ENCODE measurements at places on chromosomes 2 and 18.

DNA sequence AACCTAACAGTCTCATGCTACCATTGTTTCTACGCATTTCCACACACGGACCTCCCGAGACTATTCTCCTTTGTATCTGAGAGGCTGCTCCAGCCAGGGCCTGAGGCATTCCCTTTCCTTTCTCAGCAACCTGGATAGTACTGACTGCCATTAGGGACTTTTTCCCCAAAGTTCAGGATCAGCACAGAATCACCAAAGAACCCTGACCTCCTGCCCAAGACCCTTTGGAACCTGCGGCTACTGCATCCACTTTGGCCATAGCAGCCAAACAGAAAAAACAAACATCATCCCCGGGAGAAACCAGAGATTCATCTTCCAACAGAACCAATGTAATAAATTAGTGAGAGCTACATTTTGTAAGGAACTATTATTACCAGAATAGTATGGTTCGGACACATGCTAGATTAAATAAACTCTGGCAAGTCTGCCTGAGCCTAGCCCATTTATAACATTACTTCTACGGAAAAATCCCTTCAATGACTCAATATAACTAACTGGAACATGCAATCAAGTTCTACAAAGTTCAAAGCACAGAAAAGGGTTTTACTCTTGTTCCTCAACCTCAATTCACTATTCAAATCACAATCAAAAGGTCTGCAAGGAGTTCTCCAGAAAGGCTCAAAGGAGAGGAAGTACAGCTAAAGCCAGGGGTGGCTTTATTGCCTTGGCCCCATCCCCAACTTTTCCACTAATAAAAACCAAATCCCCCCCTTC, 51.8 kb downstream of the LPIN2 start:
- DNase-seq, result no peak

DNA sequence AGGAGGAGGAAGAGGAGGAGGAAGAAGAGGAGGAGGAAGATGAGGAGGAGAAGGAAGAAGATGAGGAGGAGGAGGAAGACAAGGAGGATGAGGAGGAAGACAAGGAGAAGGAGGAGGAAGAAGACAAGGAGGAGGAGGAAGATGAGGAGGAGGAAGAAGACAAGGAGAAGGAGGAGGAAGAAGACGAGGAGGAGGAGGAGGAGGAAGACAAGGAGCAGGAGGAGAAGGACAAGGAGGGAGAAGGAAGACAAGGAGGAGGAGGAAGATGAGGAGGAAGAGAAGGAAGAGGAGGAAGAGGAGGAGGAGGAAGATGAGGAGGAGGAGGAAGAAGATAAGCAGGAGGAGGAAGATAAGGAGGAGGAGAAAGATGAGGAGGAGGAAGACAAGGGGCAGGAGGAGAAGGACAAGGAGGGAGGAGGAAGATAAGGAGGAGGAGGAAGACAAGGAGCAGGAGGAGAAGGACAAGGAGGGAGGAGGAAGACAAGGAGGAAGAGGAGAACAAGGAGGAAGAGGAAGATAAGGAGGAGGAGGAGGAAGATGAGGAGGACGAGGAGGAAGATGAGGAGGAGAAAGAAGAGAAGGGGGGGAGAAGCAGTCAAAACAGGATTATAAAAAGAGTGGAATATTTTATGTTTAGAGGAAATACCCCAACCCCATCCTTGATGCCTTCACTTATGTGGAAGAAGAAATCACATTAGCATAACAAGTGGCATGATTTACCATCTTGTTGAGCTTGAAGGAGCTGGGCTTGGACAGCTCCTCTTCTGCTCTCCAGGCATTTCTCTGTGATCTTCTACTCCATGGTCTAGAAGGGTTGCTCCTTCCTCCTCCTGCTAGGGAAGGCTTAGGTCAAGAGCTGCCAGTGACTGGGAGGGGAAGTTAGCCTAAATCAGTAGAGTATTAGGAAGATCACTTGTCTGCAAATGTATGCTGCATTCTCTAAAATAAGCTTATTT, 45.3 kb upstream of the KCTD1 start:
- DNase-seq, result no peak

- DNase-seq, result no peak
Measured at GRCh38 chr2:85994897-85995647, 106.3 kb upstream of the ST3GAL5 start.

DNA sequence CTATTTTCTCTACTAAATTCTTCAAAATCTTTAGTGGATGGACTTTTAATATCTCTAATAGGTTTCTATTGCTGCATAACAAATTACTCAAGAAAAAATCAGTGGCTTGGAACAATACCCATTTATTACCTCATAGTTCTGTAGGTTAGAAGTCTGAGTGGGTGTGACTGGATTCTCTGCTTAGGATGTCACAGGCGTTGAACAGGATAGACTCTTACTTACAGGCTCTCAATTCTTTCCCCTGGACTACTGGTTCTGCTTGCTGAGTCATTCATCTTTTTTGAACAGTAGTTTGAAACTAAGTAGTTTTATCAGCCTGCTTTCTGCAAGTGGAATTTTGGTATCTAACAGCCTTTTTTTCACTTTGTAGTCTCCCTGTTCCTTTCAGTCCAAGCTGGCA, 265.4 kb downstream of the ZNF385B start:
- no peak for DNase-seq

GRCh38 chr2:6290217-6291015, 575.3 kb downstream of the CMPK2 start:
- DNase-seq, result no peak

DNA sequence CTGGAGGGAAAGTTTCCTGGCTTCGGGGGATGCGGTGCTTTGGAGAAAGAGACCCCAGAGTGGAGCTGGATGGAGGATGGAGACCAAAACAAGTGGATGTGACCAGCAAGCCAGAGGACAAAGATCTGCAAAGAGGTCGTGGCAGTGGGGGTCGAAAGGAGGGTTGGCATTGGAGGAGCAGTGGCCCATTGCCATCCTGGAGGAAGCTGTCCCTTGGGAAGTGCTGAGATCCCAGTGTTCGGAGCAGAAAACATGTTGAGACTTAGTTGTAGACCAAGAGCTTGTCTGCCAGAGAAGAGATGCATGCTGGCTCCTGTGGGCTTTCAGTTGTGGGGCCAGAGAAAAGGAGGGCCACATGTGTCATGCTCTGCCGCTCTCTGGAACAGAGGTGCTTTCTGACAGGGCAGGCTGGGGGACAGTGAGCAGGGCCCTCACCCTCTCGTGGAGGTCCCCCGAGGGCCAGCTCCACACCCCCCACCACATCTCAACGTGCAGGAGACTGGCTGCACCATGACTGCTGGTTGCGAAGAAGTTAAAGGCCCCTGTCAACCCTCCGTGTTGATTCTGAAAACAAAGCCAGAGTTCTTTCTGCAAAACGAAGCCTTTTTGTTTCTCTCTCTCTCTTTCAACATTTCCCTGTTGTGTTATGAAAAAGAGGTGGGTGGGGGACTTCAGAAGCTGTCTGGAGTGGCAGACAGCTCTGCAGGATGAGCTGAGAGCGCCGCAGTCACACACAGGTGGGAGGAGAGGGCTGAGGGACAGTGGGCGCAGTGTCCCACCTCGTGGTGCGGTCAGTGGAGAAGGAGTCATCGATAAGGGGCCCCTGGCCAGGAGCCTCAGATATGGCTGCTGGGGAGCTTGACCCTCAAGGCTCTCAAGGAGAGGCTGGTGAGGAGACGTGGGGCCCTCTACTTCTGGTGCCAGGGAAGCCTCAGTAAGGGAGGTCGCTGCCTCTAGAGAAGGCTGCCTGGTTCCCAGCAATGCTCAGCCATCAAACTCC, 77.6 kb upstream of the BCL2L11 start:
- DNase-seq, result no peak

GRCh38 chr2:222261504-222261903, 37.3 kb downstream of the PAX3 start:
- DNase-seq, result no peak

DNA sequence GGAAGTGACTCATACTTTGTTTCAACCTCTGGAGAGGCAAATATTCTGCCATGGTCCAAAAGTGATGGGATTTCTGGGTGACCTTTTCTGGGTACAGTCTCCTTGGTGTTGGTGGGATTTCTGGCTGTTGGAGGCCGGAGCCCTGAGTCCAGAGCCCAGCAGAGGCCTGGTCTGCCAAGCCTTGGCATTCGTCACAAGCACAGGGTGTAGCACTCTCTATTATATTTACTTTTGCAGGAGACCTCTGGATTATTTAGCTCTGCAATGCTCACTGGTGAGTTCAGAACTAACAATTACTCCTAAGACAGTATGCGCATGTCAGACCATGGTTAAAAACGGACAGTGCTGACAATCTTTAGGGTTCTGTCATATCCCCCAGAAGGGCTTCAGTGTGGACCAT, 201.6 kb upstream of the TWIST2 start:
- DNase-seq, result no peak

DNA sequence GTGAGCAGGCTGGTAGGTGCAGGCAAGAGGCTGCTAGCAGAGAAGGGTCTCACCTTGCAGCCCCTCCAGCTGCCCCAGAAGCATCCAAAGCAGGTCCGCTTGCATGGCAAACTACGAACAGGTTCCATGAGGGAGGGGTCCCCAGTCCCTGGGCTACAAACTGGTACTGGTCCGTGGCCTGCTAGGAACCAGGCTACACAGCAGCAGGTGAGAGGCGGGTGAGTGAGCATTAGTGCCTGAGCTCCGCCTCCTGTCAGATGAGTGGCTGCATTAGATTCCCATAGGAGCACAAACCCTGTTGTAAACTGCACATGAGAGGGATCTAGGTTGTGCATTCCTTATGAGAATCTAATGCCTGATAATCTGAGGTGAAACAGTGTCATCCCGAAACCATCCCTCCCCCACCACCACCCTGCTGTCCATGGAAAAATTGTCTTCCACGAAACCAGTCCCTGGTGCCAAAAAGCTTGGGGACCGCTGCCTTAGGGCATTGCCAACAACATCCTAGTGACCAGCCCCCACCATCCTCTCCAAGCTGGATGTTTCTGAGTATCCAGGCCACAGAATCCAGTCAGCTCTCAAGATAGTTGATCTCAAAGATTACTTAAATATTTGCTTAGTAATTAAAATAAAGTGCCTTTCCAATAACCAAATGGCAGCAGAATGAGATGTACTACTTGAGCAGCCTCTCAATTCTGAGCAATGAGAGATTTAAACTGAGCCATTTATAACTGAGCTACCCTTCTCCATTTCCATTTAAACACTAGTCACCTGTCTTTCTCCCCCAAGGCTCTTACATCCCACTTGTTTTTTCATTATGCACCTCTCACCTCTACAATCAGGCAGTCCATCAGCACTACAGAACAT, 32.4 kb downstream of the LRP2 start:
- DNase-seq, result no peak

DNA sequence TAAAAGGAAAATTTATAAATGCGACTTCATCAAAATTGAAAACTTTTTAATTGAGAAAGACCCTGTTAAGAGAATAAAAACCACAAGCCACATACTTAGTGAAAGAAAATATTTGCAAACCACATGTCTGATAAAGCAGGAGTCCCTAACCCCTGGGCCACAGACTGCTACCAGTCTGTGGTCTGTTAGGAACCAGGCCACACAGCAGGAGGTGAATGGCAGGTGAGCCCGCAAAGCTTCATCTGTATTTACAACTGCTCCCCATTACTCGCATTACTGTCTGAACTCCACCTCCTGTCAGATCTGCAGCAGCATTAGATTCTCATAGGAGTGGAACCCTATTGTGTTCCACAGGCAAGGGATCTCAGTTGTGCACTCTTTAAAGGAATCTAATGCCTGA, 95.5 kb upstream of the CRACDL start:
- DNase-seq, result no peak

GRCh38 chr2:145140658-145141057, 620.7 kb upstream of the ZEB2 start:
- no peak for DNase-seq

DNA sequence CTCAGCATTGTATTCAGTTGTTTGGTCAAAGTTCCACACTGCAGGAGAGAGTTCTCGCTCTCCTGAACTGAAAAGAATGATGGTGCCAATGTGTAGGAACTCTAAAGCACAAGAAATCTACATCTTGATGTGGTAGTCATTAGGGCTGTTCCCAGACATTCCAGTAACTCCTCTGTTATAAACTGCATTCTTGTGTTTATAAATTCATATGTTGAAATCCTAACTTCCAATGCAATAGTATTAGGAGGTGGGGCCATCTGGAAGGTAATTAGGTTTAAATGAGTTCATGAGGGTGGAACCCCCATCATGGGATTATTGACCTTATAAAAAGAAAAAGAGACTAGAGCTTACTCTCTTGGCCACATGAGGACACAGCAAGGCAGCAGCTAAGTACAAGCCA, 239.6 kb downstream of the CDH20 start:
- DNase-seq, result no peak

DNA sequence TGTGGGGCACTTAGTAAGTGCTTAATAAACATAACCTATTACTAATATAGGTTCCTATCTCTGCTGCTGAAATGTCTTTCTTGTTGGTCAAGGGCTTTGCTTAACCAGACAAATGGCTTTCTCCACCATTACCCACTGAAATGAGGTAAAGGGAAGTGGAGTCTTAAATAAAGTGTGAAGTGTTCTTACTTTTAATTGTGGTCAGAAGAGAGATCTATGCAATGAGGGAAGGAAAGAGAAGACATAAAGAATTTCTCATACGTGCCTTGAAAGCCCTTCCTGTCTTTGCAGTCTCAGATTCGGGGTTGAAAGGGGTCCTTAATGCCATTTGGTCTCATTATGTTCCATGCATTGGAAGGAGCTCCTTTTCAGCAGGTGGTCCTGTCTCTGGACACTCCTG, 6.9 kb upstream of the CXCR4 start:
- no peak for DNase-seq

DNA sequence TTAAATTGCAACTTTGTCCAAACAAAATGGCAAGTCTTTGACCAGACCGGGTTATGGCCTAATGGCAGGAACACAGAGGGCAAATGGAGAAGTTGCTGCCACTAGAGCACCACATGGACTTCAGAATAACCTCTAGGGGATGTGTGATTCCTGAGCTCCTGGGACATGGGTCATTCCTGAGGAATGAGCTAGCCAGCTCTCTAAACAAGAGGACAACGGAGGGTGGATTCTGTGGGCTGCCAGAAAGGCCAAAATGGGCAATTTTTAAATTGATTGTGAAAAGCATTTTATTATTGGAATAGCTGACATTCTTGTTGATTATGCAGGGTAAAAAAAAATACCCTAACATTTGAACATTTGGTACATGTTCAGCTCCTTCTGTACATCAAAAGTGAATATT, 109.8 kb upstream of the FZD5 start:
- DNase-seq, result no peak

GRCh38 chr2:158539176-158540005, 82.6 kb downstream of the PKP4 start:
- DNase-seq, result no peak

Measured in endothelial cell (in vitro differentiated cells).